ENCODE measurements at places on chromosomes 16 and 17. TPM values are rescaled to one million over a fixed set of nuclear protein-coding genes. Genes with fewer than 3 reads are reported as not detected.

The KRT24 gene
- polyA plus RNA-seq, result not detected

The SBK1 gene
- 0.22 TPM for polyA plus RNA-seq

The WNK4 gene
- not detected for polyA plus RNA-seq

The OR1A1 gene
- polyA plus RNA-seq, result not detected

The DLX3 gene
- not detected for polyA plus RNA-seq

The PMFBP1 gene
- 1.3 TPM for polyA plus RNA-seq

Data from naive B cell (primary cell).